Activated CD8-positive, alpha-beta T cell treated with anti-CD3 and anti-CD28 coated beads, Interleukin-2, amount 10 ng/mL, durations not matched to agents 7 days and 5 days (primary cell): ENCODE measurements at places on chromosomes 4 and X.

GRCh38 chr4:89491761-89492160 lies 184.2 kb upstream of the GPRIN3 start:
- DNase-seq, result no peak

DNA sequence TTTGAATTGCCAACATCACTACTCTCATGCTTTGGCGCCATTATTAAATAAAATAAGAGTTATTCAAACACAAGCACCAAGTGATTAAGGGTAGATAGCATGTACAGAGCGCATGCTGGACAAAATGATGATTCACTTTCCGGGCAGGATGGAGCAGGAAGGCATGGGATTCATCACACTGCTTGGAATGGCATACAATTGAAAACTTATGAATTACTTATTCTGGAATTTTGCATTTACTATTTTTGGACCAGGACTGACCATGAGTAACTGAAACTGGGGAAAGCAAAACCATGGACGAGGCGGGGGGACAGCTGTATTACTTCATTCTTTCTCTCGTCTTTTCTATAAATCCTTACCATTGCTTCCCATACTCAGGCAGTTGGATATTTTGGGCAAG lies 28.5 kb upstream of the FGF5 start:
- no peak for DNase-seq

DNA sequence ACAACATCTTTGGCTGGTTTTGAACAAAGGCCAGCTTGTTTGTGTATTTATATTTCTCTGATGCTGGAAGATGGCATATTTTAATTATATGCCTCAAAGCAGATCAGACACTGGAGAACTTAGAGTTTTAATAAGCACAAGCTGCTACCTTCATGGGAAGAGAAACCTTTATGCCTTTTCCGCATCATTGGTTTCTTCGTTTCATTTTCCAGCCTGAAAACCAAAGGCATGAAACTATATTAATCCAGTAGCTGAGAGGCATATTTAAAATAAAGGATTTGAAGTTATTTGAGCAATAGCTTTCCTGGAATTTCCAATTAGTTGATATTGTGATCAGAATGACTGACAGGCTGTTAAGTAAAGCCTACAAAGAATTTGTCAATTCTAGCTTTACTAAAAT lies 141.0 kb downstream of the ARHGAP24 start:
- DNase-seq, result no peak

GRCh38 chr4:2443956-2444740 lies 24.8 kb upstream of the RNF4 start:
- no peak for DNase-seq

DNA sequence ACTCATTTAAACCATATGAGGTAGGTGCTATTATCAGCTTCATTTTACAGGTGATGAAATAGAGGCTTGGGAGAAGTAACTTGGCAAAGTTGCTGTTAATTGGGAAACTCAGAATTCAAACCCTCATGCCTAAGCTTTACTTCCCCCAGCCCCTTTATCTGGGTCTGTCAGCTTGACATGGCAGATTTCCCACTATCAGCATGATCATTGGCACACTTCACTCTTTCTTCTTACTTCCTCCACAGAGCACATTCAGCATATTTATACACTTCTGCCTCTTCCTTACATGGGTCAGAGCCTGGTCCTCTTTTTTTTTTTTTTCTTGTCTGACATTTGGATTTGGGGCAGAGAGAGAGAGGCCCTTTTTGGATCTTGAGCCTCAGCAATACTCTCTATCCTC lies 56.5 kb upstream of the ARX start:
- DNase-seq, result no peak

DNA sequence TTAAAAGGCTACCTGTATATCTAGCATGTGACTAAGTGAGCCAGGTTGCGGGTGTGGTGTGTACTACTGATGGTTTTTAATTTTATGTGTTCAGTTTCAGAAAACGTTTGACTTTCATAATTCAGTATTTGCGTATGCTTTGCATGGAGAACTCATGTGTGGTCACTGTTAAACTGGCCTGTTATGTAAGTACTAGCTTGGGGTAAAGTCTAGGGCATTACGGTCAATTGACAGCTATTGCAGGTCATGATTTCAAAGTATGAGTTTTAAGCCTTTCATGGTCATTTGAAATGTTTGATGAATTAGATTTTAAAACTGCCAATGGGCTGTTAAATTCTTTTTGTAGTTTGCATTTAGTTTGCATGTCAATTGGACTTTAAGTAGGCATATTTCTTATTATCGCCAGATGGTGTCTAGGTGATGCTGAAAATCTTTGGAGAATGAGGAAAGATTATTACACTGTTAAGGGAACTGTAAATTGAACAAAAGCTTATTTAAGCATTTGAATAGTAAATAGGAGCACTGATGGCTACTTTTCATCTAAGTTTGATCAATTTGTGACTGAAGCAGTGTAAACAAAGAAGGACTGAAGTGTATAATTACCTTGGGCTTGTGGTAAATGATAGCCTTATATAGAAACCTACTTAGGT lies 563.4 kb downstream of the DACH2 start:
- DNase-seq, result no peak

GRCh38 chrX:15748841-15749240 lies 10.8 kb downstream of the CA5B start:
- no peak for DNase-seq

DNA sequence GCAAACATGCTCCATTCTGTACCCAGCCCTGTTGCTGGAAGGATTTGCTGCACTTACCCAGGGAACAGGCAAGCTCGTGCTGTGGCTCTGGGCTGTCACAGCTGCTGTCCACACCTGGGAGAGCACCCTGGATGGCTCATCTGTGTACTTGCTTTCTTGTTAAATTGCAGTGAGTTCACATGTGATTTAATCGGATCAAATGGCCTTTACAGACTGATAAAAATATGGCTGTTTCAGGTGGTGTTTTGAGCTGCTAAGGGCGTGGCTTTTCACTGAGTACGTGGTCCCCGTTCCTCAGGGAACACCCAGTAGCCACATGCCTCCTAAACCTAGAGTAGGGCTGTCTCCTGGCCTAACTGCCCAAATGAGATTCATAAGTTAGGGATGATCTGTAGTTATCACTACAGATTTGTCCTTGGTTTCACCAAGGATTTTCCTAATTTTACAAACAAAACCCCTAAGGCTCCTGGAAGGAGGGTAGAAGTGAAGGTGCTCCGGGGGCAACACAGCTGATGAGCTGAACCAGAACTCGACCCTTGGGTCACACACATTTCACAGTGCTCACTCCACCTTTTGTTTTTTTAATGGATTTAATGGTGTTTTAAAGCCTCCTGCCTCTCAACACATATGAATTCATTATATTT lies 13.7 kb downstream of the KLKB1 start:
- DNase-seq, result no peak

DNA sequence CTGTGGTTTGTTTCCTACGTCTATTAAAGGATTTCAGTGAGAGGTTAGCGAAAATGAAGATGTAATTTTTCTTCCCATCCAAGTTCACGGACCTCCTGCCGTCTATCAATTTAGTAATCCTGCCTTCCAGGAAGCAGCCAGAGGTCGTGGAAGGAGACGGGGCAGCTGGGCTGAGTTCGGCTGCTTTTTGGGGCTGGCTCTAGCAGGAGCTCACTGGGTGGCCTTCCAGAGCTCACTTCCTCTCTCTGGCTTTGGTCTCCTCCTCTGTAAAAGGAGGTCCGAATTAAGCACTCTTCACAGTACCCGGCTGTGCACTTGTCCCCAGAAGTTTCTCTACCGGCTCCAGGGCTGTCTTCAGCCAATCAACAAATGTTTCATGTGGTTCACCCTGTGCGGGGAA lies 295.4 kb downstream of the BCOR start:
- no peak for DNase-seq

- DNase-seq, result no peak
Measured at GRCh38 chr4:2267841-2268240, 5.9 kb upstream of the MXD4 start.

DNA sequence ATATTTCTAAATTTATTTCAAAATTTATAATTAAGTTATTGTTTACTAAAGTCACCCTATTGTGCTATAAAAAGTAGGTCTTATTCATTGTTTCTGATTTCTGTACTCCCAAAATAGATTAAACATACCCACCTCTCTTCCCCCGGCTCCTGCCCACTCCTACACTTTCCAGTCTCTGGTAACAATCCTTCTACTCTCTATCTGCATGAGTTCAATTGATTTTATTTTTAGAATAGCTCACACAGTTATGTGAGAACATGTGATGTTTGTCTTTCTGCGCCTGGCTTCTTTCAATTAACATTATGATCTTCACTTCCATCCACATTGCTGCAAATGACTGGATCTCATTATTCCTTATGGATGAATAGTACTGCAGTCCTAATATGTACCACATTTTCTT lies 269.3 kb downstream of the ACTRT1 start:
- DNase-seq, result no peak

GRCh38 chrX:130414800-130415199 lies 13.0 kb downstream of the RBMX2 start:
- no peak for DNase-seq

- DNase-seq, result no peak
Measured at GRCh38 chrX:48981178-48981577, 9.5 kb upstream of the KCND1 start.

DNA sequence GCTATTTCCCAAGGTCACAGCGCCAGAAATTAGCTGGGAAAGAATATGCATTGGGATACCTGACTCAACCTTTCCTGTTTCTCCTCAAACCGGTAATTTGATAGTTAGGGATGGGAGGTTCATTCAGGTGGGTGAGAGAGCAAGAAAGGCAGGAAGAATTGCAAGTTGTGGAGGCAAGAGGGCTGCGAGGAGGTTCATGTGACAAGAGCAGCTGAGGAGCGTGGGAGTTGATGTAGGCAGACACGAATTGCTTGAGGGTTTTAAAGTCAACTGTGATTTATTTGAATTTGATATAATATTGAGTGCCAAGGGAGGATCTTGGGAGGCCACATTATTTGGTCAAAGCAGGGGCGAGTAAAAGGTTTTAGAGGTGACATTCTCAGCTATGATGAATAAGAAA lies 329.0 kb downstream of the STIM2 start:
- no peak for DNase-seq

DNA sequence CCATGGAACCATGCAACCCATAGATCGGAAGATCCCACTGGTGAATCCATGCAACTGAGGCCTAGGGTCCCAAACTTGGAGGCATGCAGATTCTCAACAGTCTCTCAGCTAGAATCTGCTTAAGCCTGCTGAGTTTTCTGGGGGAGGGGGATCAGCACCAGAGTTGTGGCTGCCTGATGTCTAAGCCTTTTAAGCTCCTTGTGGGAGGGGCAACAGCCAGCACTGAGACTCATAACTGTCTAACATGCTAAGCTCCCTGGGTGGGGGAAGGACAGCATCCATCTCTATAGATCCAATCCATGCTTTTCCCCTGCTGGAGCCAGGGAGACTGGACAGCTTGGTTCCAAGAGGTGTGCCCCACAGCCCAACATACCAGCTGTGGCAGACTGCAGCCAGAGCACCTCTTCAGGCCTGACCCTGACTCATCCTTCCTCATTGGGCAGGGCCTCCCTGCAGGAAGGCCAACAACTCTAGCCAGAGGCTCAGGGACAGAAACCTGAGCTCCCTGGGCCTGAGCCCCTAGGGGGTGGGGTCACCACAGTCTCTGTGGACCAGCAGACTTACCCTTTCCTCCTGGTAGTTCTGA lies 300.1 kb upstream of the SLC7A11 start:
- DNase-seq, result no peak

DNA sequence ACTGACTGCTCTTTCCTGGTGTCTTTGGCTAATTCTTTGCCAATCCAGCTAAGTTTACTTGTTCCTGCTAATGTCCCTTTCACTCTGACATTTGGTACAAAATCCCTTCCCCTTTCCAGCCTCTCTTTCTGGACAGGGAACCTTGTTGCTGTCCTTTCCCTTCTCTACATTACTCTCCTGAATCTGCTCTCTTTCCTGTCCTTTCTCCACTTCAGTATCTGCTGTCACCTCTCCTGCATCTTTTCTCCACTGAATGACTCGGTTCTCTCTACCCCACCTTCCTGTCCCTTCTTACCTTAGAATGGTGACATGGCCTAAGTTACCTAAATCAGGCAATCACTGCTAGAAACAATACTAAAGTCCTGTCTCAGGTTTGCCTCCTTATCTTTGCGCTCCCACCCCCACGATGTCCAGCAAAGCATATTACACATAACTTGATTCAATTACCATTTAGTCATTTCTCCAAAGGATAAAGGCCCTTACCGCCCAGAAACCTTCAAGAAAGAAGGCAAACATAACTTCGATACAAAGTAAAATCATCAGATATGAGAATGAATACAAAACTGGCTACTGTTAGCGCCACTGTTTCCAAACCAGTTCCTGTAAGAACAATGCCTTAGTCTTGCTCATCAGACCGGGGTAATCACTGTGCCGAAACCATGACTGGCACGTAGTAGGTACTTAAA lies 890 bp downstream of the BOD1L1 start:
- DNase-seq, result no peak

- DNase-seq, result no peak
Measured at GRCh38 chr4:181728305-181728966, 514.8 kb upstream of the TENM3 start.

DNA sequence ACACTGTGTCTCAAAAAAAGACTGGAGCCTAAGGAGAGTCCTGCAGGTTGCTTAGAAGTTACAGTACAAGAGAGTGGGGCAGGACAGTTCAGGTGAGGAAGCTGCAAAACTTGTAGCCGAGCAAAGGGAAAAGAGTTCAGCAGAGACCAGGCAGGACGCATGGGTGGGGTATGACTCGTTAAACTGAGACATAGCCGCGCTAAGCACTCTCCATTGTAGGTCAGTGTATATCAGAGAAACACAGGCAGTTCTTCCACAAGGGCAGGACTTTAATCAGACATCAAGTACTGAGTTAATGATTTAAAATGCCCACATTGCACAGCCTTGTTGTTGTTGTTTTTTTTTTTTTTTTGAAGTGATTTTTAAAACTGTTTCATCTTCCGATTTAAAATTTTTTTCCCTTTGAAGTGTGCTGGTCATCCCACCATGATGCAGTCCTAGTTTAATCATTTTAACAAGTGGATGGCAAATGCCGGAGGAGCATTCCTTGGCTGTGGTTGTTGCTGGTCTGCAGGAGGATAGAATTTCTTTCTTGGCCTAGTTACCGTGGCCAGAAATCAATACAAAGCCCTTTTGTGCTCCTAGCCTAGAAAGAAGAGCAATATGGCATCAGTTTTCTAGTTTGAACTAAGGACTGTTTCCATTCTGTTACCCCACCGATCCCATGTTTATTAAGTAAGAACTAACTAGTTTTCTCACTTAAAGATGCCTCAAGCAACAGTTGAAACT lies 10.3 kb downstream of the LAP3 start:
- no peak for DNase-seq

DNA sequence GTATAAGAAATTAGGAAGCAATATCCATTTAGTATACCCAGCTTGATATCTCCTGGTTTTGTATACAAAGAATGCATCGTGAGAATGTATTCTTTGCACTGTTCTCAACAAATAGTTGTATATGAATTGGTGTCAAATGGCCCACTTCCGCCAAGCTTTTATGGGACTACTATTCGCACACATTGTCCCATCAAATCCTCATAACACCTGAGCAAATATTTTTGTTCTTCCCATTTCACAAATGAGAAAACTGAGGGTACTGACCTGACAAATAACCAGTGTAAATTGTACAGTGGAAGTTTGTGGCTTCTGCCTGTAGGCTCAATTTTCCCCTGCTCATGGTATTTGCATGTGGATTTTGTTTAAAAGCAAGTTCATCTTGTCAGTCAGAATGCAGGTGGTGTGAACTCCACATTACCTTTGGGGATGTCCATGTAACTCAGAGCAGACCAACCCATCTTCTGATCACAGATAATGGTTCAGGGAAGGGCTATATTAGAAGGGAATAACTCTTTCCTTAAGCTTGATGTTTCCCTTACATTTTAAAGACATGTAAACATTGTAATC lies 51.5 kb upstream of the FAM241A start:
- DNase-seq, result no peak

- DNase-seq, result no peak
Measured at GRCh38 chr4:106329041-106329618, 12.8 kb downstream of the AIMP1 start.

GRCh38 chr4:121822796-121823504 lies 733 bp downstream of the CCNA2 start:
- peak; percentile 74 for DNase-seq
